Stimulated activated CD4-positive, alpha-beta T cell treated with anti-CD3 and anti-CD28 coated beads, Interleukin-2, amount 100 ng/mL, for 24 hours (primary cell): ENCODE measurements at places on chromosomes 5 and 9.

DNA sequence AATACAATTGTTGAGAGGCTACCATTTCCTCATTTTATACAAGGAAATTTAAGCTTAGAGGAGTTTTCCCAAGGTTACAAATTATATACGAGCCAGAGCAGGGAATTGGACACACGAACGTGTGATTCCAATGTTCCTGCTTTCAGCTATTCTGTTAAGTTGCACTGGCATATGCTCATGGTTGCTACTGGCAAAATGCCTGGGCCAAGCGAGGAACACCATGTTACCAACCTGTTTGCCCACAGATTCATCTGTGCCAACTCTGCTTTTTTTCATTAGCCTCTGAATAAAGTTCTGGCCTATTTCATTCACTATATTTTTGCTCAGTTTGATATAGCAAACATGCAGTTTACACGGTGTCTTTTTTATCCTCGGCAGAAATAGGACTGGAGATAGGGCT lies 5.1 kb upstream of the C5orf46 start:
- no peak for DNase-seq

- no peak for DNase-seq
Observed at GRCh38 chr9:88587182-88587581, 52.2 kb downstream of the NXNL2 start.

DNA sequence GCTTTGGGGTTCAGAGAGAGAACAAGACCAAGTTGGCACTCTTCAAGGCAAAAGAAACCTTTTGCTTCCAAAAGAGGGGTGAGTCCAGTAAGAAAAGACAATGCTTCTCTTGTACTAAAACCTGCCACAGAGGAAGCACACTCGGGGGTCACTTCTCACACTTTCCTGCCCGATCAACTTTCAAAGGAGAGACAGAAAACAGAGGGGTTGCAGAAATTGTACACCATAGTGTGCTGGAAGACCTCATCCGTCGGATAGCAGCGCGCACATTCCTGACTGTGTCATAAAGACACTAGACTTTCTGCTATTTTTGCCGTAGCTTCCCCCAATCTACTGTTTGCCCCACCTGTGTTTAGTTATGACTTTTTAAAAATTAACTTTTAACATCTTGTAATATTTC lies 66.9 kb downstream of the OR2K2 start:
- no peak for DNase-seq

- no peak for DNase-seq
Observed at GRCh38 chr5:102090770-102091169, 205.3 kb downstream of the SLCO4C1 start.

GRCh38 chr5:107516452-107517184 lies 154.1 kb downstream of the EFNA5 start:
- no peak for DNase-seq

GRCh38 chr5:139772089-139772791 lies 23.4 kb upstream of the PSD2 start:
- DNase-seq: no peak

DNA sequence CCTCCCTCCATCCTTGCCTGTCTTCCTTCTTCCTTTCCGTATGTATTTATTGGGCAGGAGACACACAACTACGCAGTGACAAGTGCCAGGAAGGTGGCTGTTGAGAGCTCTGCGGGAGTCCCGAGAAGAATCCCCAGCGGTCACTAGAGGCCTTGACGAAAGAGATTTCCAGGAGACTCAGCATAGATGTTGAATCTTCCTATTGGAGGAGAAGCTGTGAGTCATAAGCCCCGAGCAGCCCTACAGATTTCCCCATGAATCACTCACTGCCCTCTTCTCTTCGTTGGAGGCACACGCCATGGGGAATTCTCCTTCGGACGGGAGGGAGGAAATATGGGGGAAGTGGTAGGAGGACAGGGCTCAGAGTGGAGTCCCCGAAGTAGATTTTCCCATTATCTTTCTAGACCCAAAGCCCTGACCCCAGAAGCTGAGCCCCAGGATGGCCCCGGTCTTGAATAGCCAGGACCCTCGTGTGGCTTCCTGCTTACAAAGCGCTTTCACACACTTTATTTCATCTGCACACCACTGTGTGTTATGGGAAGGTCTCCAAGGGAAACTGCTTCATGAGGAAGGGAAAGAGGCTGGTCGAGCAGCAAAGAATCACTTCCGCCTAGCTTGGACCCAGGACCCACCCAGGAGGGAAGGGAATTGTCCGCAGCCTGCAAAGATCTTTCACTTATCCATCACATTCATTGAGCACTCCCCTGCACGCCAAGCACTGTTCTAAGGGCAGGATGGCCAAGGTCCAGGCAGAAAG lies 12.7 kb downstream of the DUSP1 start:
- no peak for DNase-seq

DNA sequence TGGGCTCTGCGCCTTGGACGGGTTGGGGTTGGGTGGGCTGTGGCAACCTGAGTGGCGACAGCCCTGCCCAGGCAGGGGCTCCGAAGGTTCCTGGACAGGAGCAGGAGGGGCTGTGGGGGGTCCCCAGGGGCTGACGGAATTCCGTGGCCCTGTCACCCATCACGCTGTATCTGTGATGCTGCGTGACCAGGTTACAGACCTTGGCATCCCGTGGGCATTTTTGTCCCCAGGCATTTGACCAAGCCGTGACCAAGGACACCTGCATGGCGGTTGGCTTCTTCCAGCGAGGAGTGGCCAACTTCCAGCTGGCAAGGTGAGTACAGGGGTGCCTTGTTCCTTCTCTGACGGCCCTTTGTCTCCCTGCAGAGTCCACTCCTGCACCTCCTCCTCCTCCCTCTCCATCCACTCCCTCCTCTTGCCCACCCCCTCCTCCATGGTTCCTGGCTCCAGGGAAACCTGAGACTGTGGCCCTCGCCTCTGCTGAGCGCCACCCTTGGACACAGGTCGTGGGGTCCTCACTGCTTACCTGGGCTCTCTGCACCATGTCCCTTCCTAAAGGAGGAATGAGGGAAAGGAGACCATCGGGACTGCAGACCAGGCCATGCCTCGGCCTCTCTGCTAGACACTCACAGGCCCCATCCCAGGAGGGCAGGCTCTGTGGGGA lies 3.0 kb downstream of the NOXA1 start:
- no peak for DNase-seq
